Stimulated activated CD4-positive, alpha-beta T cell treated with anti-CD3 and anti-CD28 coated beads, Interleukin-15, amount 100 ng/mL, for 1 hour (primary cell): ENCODE measurements at places on chromosomes 2 and 18.

- DNase-seq, result no peak
Observed at GRCh38 chr2:210233487-210233886, 8.2 kb upstream of the ACADL start.

DNA sequence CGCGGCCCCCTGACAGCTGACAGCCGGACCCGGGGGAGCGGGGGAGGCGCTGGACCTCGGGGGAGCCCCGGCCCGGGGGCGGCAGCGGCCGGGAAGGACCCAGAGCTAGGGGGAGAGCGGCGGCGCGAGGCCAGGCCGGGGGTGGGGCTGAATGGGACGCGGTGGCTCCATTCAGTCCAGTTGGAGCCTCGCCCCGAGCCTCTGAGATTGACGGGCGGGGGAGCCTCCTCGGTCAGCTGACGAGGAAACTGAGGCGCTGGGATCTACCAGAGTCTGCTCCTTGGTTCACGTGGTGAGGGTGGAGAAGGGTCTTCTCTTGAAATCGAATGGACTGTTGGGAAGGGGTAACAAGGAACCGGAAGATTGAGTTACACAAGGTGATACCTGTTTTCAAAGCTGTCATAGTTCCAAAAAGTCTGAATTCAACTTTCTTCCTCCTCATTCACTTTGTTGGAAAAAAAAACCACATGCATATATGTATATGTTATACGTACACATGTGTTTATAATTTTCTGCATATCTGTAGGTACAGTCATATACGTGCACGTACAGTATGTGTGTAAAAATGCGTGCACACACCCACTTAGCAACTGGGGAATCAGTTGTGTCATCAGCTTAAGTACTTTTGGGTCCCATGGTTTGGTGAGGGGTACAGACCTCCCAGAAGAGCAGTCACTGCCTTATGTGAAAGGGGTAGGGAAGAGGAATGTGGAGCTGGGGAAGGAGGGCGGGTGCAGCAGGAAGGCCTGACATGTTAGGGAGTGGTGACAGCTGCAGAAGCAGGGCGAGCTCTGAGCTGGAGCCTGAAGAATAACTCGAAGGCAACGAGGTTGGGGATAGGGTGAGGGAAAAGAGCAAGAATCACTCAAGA, 628 bp downstream of the PPP1R7 start:
- DNase-seq, result no peak

- no peak for DNase-seq
Observed at GRCh38 chr18:11388755-11389680, 220.4 kb upstream of the SLC35G4 start.

- no peak for DNase-seq
Observed at GRCh38 chr2:241191081-241191480, 2.6 kb downstream of the ANO7 start.

DNA sequence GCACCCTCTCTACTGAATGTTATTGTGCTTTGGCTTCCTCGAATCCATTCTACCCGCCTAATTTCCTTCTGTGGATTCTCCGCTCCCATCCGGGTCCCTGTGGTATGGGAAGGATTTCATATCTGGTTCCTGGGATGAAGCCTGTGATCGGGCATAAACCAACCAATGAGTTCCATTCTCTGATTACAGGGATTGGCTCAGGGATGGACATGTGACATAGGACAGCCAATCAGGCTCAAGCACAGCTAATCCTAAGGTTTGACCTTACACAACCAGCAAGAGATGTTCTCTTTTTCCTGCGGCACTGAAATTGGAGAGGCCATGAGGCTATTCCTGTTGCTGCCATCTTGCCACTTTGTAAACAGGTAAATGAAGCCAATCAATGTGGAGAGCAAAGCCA, 168.1 kb upstream of the SMAD2 start:
- DNase-seq, result no peak

GRCh38 chr18:67483237-67483636, 33.3 kb downstream of the DSEL start:
- DNase-seq, result no peak

DNA sequence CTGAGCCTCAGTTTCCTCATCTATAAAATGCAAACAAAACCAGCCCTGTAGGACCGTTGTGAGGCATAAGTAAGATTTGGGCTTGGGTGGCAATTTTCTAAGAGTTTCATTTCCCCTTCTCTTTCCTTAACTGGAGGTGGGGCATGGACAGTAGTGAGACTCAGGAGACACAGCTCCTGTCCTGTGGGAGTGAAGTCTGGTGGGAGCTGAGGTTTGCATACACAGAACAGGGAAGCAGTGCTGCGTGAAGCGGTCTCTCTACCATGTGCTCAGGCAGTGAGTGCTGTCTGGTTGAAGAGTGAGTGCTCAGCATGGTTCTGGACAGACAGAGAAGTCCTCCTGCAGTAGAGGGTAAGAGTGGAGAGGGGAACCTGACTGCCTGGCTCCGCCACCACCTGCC, 62.3 kb upstream of the MCFD2 start:
- no peak for DNase-seq

GRCh38 chr18:13568443-13569392, 157.6 kb downstream of the FAM210A start:
- no peak for DNase-seq

DNA sequence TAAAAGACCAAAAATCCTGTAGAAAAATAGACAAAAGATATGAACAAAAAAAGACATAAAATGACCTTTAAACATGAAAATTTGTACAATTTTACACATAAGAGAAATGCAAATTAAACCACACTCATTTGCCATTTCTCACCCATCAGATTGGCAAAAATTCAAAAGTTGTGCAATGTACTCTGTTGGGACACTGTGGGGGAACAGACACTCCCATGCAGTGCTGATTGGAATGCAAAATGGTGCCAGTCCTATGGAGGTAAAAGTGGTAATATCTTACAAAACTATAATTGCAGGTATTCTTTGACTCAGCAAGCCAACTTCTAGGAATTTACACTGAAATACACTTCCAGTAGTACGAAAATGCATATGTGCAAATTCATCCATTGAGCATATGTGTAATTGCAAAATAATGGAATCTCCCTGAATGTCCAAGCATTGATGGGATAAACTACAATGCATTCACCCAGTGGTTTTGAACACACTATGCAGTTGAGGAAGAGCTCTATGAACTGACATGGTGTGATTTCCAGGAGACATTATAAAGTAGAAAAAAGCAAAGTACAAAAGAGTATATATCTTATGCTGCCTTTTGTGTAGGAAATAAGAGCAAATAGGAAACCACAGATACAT, 201.8 kb upstream of the ZNF521 start:
- DNase-seq, result no peak

DNA sequence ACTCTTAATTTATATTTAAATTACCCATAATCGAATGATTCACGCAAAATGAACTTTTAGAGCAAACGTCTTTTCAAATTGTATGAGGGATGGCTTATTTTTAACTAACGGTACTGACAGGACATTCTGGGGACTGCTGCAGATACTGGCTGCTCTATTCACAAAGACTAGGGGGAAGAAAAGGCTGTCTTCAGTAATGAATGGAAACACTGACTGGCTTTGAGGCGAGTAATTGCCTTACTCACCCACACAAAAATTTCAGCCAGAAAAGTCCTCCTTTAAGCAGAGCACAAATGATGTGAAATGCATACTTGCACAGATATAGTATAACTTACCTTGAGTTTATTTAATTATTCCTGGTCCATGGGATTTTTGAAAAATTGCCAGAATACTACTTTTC, 852.6 kb downstream of the DPP10 start:
- no peak for DNase-seq

DNA sequence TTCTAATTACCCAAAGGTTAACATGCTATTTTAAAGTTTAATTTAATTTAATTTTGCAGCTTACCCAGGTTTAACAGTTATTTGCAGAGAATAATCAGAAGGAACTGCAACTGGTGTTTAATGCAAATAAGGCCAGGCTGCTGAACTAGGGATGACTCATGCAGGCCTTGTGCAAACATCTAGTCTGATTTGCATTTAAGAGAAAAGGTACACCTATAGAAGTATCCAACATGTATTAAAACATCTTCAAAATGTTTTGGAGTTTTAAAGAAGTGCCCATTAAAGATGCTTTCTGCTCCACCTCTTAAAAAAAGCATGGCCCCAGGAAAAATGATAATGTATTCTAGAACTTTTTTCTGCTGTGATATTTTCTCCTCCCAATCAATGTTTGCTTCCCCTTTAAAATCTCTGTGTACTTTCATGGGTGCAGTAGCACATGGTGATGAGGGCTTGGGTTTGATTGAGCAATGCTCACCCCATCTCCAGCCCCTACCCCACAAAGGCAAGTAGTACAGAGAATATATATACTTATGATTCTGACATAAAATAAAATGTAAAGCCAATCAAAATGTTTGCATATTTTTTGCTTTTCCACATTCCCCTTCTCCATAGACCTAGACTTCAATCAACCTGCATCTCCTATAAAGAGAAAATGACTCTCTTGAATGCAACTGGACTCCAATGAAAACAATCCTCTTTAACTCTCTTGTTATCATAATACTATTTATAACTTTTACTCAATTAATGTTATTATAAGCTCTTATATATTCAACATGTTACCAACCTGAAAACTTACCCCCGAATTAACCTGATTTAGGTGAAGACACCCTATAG, 54.1 kb downstream of the ATP8B1 start:
- DNase-seq, result no peak

GRCh38 chr2:142112757-142113221, 18.0 kb downstream of the LRP1B start:
- no peak for DNase-seq

- DNase-seq, result no peak
Observed at GRCh38 chr2:171482308-171482707, 40.0 kb upstream of the CYBRD1 start.

GRCh38 chr2:147851244-147851930, 6.6 kb downstream of the ACVR2A start:
- no peak for DNase-seq

DNA sequence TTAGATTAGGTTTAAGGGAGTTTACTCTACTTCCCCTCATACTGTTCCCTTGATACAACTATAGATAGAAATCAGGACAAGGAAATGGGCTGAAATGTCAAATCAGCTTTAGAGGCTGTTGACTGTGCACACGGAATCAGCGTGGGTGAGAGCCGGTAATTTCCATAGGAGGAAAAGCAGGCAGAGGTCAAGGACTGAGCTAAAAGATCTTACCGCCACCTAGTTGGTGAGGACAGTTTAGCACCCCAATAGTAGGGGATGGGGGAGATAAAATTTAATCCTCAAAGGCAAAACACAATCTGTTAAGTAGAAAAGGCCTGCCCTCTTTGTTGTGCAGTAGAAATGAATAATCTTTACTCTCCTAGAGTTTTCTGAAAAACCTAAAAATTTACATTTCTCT, 1154.5 kb upstream of the CHAC2 start:
- no peak for DNase-seq

GRCh38 chr2:32844253-32844652, 102.5 kb upstream of the LTBP1 start:
- DNase-seq, result no peak

GRCh38 chr2:171174075-171174474, 13.4 kb upstream of the TLK1 start:
- DNase-seq, result no peak

DNA sequence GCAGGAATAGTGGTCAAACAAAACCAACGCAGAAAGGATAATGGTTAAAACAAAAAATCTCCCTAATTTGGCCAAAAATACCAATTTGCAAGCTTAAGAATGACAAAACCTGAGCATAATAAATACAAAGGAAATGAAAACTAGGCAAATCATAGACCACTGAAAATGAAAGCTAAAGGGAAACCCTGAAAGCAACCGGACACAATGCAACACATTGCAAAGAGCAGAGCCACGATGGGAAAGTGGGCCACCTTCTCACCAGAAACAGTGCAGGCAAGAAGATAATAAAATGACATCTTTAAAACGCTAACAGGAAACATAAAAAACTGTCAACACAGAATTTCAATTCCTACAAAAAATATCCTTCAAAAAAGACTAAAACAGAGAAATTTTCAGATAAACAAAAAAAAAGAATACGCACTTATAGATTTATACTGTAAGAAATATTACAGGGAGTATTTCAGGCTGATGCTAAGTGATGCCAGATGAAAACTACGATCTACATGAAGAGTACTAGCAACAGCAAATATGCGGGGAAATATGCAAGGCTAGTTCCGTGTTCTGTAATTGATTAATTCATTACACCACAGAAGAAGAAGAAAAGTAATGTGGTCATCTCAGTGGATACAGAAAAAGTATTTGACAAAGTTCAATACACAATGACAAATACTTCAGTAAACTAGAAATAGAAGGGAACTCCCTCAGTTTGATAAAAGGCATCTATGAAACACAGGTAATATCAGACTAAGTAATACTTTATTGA, 239.5 kb downstream of the L3MBTL4 start:
- no peak for DNase-seq

GRCh38 chr2:58698620-58699019, 457.5 kb upstream of the FANCL start:
- no peak for DNase-seq
